ENCODE measurements at places on chromosomes 7 and 10.

- no peak for DNase-seq
These were observed 187.0 kb upstream of the SLC26A5 start for GRCh38 chr7:103632972-103633371.

- DNase-seq = no peak
These were observed 630.6 kb upstream of the ZWINT start for GRCh38 chr10:56991591-56992069.

- DNase-seq = no peak
These were observed 121.9 kb downstream of the WNT2 start for GRCh38 chr7:117200786-117201458.

DNA sequence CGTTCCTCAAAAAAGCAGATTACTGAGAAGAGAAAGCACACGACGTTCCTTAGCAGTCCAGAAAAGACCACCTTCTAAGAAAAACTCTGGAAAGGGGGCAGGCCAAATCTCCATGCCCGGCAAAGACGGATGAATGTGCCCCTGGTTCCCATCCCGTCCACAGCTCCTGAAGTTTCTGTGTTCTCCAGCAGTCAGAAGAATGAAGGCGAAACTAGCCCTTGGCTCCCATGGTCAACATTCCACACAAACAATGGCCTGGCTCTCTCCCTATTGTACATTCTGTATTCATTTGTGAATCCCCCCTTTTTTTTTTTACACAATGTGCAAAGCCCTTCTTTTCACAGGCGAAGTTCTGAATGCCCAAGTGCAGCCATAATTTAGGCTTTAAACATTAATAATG, 5.3 kb downstream of the CTBP2 start:
- no peak for DNase-seq

Data from A549 (cell line).